ENCODE measurements at places on chromosomes 1 and 21.

- no peak for DNase-seq
Measured at GRCh38 chr1:209564849-209565248, 18.7 kb upstream of the CAMK1G start.

DNA sequence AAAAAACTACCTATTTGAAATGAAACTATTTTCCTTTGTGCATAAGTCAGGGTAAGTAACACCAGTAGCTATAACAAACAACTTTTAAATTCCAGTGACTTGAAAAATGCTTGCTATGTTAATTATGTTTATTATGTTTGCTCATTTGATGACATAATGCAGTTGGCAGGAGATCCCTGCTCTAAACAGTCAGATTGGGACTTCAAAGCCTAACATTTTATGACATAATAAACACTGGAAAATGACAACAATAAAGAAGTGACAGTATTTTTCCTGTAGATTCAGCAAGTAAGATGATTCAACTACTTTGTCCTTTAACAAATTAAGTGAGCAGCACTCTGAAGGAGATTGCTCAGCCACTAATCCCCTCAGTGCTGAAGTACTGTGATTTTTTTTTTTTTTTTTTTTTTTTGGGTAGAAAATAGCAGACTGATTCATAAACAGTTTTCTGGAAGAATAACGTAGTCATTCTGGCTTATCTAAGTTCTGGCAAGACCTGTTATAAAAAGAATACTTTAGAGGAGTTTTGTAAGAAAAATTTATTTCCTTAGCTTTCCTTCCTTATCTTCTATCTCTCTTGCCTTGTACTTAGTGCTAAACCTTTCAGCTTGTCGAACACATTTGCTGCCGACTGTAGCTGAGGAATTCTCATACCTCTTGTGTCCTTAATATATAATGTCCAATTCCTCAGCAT is 207.2 kb downstream of the PTGER3 start:
- no peak for DNase-seq

DNA sequence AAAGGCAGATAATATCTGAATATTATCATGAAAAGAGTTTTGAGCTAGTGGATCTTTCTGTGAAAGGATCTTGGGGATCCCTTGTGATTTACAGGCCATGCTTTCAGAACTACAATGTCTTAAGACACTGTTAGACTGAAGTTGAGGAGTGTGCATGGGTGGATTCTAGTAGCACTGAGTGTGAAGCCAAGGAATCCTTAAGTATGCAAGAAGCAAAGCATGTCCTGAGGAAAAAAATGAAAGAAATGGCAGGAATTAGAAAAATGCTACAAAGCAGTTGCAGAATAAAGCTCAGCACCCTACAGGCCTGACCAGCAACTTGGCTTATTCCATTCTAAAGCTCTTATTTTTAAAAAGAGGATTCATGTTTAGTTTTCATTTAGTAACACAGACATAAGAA is 11.9 kb downstream of the STX6 start:
- no peak for DNase-seq

DNA sequence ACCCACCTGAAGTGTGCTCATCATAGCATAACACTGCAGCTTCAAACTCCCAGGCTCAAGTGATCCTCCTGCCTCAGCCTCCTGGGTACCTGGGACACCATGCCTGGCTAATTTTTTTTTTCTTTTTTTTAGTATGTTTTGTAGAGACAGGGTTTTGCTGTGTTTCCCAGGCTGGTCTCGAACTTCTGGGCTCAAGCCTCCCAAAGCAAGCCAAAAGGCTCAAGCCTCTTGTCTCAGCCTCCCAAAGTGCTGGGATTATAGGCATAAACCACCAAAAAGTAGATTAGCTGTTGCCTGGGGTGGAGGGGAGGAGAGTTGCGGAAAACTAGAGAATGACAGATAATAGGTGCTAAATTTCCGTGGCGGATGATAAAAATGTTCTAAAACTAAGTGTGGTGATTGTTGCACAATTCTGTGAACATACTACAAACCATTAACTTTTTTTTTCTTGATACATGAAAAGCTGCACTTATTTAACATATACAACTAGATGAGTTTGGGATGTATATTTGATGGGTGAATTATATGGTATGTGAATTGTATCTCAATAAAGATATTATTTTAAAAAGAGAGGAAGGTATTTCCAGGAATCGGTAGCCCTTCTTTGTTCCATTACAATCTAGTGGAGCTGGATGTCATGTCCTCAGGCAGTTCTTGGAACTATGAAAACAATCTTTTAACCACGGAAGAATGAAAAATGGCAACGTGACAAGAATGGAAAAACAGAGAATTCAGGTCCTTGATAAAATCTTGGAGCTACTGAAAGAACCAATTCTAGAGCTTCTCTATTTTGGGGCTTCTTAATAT is 27.3 kb upstream of the MED18 start:
- no peak for DNase-seq

- no peak for DNase-seq
Measured at GRCh38 chr1:198798923-198799386, 160.1 kb downstream of the PTPRC start.

DNA sequence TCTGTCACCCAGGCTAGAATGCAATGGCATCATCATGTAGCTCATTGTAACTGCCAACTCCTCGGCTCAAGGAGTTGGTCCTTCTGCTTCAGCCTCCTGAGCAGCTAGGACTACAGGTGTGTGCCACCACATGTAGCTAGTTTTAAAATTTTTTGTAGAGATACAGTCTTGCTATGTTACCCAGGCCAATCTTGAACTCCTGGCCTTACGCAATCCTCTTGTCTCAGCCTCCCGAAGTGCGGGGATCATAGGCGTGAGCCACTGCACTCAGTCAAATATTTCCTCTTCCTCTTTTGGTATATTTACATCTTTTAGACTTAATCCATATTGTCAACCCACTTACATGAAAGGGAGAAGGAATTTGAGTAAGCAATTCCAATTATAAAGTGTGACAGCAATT is 121.1 kb downstream of the EVI5 start:
- no peak for DNase-seq

DNA sequence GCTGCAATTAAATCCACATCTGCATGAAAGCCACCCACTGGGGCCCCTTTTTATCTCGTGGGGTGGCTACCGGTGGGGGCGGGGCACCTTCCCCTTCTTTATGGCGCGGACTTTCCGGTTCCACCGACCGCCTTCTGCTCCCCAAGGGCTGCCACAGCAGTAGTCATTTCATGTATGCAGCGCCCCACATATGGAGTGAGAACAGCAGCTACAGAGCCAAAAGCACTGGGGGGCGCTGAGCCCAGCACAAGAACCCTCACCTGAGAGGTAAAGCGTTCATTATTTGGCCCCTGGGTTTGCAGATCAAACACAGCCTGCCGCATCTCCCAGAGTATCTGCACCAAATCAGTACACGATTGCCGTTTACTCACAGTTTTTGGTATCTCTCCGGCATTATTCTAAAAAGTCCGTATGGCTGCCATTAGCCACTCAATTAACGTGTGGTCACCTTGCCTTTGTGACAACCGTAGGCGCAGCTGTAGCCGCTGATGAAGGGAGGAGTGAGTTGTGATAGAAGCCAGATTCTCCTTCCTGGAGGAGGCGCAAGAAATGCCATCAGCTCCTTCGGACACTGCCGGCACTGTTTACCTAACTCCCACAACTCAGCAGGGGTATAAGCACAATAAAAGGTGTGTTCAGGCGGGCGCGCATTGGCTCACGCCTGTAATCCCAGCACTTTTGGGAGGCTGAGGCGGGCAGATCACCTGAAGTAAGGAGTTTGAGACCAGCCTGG is 30.4 kb upstream of the CR2 start:
- no peak for DNase-seq

DNA sequence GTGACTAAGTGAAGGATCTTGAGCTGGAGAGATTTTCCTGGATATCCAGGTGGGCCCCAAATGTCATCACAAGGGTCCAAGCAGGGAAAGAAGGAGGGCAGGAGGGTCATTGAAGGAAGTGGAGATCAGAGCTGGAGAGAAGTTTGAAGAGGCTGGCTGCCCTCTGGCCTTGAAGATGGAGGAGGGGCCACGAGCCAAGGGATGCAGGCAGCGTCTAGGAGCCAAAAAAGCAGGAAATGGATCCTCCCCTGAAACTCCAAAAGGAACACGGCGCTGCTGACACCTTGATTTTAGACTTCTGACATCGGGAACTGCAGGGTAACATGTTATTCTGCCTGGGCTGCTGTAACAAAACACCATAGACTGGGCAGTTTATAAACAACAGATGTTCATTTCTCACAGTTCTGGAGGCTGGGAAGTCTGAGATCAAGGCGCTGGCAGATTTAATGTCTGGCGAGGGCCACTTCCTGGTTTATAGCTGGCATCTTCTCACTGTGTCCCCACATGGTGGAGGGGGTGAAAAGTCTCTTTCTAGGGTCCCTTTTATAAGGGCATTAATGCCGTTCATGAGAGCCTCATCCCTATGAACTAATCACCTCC is 28.8 kb upstream of the ZBTB21 start:
- DNase-seq: no peak

DNA sequence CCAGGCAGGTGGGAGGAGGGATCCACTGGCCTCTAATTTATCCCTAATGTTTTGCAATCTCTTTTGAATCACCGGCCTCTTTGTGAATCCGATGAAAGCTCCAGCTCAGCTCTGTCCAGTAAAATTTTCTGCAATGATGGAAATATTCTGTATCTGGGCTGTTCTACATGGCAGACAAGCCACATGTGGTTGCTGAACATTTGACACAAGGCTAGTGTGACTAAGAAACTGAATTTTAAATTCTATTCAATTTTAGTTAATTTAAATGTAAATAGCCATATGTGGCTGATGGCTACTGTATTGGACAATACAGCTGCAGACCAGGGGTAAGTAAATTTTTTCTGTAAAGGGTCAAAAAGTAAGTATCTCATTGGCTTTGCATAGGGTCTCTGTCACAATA is 135.1 kb downstream of the CSMD2 start:
- no peak for DNase-seq

- DNase-seq: no peak
Measured at GRCh38 chr1:43965316-43965715, 4.5 kb upstream of the DPH2 start.

DNA sequence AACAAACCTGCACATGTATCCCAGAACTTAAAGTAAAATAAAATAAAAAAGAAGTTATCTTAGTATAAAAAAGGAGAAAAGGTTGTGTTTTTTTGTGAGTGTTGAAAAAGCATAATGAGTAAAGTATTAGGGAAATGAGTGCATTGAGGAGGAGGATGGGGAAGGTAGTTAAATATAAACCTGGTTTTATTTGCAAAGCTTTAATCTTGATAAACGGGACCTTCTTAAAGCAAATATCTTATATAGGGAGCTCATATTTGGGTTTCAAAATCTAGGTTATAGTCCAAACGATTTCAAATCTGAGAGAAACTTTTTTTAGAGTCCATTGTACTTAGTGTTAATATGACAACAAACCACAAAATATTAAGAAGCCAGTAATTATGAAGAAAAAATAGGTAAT is 21.7 kb upstream of the SLC19A2 start:
- no peak for DNase-seq

GRCh38 chr1:245000872-245001188 is 136.5 kb upstream of the HNRNPU start:
- no peak for DNase-seq

DNA sequence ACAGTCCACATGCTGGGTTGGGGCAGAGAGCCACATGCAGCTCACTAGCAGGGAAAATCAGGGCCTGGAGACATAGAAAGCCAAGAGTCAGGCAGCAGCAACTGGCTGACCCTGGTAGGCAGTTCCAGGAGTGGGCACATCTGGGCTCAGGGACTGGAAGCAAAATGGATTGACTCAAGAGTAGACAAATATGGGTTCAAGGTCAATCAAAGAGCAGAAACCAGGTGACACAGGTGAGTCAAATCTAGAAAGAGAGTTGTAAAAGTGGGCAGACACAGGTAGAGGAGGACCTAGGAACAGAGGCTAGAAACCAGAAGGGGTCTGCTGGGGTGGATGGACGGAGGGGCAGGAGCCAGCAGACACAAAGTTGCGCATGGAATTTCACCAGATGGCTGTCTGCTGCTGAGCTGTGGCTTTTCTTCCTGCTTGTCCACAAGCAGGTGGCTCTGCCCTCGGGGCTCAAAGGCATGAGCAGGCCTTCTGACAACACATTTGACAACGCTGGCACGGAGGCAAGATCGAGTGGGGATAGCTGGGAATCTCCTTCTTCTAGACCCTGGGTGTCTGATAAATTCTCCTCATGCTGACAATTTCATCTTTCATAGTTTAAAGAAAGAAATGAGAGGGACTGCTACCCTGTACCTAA is 40.8 kb upstream of the IGSF3 start:
- DNase-seq: no peak

DNA sequence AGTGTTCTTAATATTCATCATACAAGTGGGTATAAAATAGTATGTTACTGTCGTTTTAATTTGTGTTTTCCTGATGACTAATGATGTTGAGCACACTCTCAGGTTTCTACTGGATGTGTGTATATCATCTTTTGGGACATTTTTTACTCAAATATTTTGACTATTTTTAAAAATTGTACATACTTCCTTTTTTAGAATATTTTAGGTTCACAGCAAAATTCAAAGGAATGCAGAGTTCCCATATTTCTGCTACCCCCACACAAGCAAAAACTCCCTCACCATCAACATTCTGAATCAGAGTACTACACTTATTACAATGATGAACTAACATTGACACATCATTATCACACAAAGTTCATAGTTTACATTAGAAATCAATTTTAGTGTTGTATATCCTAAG is 114.5 kb downstream of the DPYD start:
- no peak for DNase-seq
